Hepatocyte (in vitro differentiated cells): ENCODE measurements at places on chromosomes 4 and X. TPM values are rescaled to one million over a fixed set of nuclear protein-coding genes. Genes with fewer than 3 reads are reported as not detected.

GRCh38 chr4:189291939-189292338, 648.7 kb upstream of the FRG1 start:
- no peak for DNase-seq

DNA sequence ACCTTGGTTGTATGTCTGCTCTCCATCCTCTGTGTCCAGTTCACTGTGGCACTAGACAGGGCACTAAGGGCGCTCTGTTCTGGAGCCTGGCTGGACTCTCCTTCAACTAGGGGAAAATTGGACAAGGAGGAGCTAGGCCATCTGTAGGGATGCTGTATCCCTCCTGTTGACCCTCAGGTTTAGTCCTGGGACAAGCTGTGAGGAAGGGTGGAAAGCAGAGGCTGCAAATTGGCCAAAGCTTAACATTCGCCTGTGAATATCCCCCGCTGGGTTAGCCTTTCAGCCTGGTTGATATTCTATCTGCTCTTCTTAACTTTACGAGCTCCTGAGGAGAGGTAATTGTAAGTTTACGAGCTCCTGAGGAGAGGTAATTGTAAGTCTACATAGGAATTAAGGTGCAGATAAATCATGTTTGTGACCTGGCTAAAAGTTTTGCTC, 64.4 kb upstream of the ENPEP start:
- no peak for DNase-seq

- DNase-seq: no peak
Measured at GRCh38 chrX:14843666-14844065, 29.2 kb downstream of the FANCB start.

- DNase-seq: no peak
Measured at GRCh38 chrX:43605351-43605750, 50.7 kb upstream of the MAOA start.

- peak; percentile 43 for DNase-seq
Measured at GRCh38 chr4:176207839-176208238, 12.5 kb upstream of the SPATA4 start.

DNA sequence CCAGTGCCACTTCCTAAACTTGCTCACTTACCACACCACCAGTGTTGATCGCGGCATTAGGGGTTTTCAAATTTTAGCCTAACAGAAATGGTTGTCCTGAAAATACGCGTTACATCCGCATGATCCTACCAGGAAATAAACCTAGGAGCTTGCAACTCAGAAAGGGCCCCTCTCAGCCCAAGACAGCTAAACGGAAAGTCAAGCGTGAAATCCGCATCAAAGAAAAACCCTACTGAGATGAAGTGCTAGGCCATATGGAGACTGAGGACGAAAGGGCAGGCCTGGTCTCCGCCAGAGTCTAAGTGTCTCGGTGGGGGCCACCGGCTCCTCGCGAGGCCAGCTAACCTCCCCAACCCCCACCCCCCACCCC, 626 bp downstream of the YTHDC1 start:
- peak; percentile 57 for DNase-seq

DNA sequence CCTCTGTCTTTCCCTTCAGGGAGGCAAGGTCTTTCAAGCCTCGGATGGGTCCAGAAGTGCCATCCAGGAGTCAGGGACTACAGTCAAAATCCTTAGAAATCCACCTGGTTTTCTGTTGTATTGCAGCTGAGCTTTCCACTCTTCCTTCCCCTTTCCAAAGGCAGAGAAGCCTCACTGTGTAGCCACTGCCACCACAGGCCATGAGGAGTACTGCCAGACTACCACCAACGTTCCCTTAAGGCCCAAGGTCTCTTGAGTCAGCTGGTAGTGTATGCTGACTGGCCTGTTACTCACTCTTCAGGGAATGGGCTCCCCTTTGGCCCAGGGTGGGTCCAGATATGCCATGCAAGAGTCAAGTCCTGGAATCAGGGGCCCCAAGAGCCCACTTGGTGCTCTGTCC, 1454.1 kb downstream of the PCDH19 start:
- no peak for DNase-seq

- no peak for DNase-seq
Measured at GRCh38 chrX:96884027-96884426, 319 bp downstream of the RPA4 start.

GRCh38 chrX:149512225-149512885, 7.2 kb upstream of the IDS start:
- peak; percentile 58 for DNase-seq

- DNase-seq: no peak
Measured at GRCh38 chr4:81197864-81198524, 17.0 kb downstream of the PRKG2 start.

DNA sequence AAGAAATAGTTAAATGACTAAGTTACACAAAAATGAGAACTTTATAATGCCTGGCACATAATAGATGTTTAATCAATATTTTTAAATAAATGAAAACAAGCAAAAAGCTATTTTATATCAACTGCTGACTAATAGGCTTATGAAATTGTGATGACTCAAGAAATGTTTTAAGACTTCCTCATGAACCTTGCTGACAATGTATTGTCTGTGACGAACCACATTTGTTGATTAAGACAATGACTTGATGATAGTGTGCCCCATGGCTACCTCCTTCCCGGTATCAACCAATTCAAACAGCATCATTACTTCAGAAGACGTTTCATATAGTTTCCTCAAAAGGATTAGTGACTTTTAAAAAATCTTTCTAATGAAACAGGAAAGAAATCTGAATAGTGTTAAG, 7.9 kb downstream of the CXCL6 start:
- DNase-seq: no peak

- no peak for DNase-seq
Measured at GRCh38 chr4:162684998-162685397, 481.7 kb downstream of the NAF1 start.

The ADH1B gene
- total RNA-seq: 8.0 and 8.2 TPM in 2 replicates

The SOX3 gene
- total RNA-seq: not detected in 2 replicates

The SPATA4 gene
- total RNA-seq: not detected in 2 replicates

The RBMX gene
- total RNA-seq: 253 and 262 TPM in 2 replicates

The NAT8L gene
- total RNA-seq: 0.68 and 2.7 TPM in 2 replicates

The MAGEE2 gene
- total RNA-seq: not detected in 2 replicates

The ADAMTS3 gene
- total RNA-seq: 3.8 and 5.8 TPM in 2 replicates
